ENCODE measurements at places on chromosomes 1 and 21.

DNA sequence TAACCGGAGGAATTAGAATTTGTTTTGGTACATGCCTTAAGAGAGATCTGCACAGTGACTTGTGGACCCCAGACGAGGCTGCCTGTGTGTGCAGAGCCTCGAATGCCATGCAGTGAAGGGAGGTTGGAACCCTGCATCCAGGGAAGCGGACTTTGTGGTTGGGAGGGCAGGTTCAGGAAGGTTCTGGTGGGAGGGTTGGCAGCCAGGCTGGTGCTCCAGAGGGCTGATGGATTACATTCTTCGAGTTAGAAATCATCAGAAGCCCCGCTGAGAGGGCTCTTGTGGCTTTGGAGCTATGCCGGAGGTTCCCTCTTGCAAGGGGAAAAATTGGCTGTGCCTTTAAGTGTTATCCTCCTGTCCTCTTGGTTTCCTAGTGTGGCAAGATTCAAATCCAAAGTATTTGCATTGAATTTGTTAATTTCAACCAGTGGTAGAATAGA lies 21.1 kb downstream of the ROR1 start:
- no peak for DNase-seq

GRCh38 chr1:54323324-54323739 lies 82.9 kb downstream of the SSBP3 start:
- no peak for DNase-seq

DNA sequence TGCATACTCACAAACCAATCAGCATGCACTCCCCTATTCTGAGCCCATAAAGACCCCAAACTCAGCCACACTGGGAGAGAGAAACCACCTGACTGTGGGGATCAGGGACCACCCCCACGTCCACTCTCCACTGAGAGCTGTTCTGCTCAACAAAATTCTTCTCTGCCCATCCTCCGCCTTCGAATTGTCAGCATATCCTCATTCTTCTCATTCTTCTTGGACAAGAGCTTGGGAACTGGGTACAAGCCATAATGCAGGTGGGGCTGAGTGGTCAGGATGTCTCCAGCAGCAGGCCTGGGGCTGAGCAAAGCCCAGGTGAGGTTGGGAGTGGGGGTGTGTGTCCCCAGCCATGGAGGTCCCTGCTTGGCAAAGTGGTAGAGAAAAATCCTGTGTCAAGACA lies 34.6 kb upstream of the IFNGR2 start:
- DNase-seq: no peak

DNA sequence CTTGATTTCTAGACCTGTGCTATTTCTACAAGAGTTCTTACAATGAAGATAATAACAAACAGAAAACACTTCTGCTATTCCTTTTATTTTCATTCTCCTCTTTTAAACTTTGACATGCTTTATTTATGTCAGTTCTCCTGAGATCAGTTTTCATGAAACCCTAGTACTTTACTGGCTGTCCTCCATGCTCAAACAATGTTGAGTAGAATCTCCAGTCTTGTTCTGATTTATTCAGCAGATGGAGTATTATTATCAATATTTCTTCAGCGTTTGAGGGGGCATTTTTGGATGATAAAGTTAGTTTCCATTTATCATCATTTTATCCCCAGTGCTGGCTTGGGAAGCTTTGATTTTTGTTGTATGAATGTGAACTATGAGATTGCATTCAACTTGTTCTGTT lies 85.9 kb upstream of the WARS2 start:
- no peak for DNase-seq

DNA sequence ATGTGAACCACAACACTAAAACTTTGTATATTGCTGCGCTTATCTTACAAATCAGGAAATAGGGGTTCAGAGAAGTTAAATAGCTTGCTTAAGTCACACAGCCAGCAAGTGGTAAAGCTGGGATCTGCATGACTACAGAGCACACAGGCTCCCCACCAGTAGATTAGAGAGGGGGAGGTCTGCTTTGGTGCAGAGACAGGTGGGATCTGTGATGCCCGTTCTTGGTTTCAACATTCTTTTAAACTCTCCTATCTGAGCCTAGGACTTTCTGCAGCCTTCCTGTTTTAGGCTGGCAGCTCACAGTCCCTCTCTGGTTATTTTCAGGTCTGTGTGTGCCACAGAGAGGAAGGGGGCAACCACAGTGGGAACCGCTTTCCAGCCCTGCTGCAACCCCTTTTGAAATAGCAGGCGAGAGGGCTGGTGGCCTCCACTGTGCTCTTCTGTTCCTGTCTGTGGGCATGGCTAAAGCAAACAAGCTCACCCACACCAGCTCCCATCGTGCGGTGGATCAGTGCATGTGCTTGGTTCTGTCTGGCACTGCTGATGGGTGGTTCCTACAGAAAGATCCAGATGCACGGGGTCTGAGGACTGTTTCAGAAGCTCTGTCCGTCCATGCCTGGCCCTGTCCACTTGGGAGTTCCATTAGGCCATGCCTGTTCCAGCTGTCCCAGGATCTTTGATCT lies 1.7 kb upstream of the IL6R start:
- DNase-seq: no peak

- DNase-seq: no peak
Observed at GRCh38 chr1:236307435-236307834, 25.7 kb upstream of the ERO1B start.

DNA sequence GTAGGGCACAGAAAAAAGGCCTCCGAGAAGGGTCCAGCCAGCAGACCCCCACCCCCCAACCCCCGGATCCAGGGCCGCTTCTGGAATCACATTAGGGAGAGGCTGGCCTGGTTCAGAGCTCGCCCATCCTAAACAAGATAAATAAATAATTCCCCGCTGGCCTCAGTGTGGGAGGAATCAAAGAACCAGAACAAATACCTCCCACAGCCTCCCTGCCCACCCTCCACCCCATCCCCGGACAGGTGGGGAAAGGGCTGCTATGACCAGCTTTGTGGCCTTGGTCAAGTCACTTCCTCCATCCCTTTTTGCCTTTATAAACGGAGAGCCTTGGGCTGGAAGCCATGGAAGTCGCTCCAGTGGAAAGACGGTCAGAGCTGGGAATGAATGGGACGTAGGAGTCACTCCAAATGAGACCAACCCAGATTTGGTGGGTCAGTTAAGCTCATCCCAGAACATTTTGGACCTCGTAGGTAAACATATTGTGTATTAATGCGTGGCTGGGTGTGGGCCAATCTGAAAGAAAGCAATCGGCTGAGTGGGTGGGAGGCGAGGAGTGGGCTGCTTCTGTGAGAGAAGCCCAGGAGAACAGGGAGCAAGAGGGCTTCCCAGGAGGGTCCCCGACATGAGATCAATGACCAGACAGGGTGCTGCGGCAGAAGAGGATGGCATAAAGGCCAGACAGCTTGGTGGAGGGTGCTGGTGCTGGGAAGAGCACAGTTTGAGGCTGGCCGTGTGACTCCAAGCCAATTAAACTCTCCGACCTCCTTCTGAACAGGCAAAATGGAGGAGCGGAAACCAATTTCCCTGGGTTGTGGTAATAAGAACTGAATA lies 63.3 kb downstream of the MEF2D start:
- DNase-seq: no peak

DNA sequence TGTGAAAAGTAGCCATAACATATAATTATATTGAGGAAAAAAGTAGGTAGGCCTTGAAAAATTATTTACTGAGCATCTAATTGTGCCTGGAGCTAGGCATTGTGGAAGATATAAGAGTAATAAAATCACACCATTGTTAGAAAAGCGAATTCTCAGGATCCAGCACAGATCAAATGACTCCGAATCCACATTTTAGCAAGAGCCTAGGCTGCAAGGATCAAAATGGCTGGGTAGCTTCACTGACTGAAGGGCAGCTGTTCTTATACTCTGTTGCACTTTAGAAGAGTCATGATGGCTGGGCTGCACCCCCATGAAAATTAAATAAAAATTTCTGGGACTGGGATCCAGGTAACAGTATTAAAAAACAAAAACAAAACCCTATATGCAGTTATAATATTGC lies 67.6 kb upstream of the HMCN1 start:
- no peak for DNase-seq

DNA sequence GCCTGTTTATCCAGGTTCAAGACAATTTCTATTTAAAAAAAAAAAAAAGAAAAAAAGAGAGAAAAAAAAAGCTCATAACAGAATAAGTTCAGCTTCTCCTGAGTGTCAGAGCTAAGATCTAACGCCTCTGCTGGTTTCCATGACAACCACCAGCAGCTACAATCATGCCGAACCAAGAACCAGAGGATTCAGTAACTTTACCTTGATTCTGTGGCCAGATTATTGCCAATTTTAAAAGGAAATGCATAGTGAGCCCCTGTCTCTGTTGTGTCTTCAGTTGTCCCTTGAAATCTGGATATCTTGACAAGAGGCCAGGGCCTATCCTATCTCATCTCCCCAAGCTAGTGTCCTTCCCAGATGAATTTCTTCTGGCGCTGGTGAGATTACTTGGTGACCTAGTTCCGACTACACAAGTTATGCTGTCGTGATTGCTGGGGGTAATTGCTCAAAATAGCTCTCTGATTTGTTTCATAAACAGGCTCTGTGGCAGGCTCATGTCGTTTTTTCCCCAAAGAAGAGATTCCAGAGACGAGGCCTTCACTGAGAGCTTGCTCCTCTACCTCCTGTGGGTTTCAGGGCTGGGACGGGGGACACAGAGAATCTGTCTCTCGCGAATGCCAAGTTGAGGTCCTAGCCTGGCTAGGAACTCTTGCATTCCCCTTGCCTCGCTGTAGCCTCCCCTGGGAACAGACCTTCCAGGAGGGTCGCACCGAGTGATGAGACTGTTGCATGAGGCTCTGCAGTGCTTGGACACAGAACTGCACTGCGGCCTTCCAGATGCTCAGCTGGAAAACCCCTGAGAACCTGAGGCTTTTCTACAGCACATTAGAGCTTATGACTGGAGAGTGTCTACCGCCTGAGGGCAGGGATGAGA lies 32.4 kb upstream of the SCCPDH start:
- DNase-seq: no peak

- no peak for DNase-seq
Observed at GRCh38 chr21:46182548-46183336, 1.5 kb downstream of the SPATC1L start.

DNA sequence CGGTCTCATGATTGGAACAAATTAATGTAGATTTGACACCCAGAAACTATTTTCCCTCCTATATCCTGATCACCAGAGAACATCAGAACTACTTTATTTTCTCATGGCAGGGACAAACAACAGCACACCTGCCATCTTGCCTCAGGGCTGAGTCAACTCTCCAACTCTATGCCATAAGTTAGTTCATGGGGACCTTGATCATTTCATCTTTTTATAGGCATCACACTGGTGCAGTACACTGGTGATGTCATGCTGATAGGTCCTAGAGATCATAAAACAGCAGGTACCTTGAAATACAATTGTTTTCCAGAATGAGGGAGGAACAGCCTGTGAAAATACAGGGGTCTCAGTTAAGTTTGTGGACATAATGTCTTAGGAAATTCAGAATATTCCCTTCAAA lies 45.8 kb downstream of the EDN2 start:
- no peak for DNase-seq

- DNase-seq: no peak
Observed at GRCh38 chr1:200776949-200777348, 38.3 kb downstream of the CAMSAP2 start.

DNA sequence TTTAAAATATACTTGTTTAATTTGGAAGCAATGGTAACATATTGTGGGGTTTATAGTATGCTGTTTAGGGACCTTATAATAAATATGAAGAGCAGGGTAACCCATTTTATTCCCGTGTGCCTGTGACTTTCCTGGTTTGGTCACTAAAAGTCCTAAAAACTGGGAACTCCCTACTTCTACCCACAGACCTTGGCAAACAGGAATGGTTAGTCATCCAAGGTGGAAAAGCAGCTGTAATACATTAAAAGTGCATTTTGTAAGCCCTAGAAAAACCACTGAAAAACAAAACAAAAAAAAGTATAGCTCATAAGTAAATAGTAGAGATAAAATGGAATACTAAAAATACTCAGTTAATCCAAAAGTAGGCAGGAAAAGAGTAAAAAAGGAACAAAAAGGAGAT lies 538.9 kb downstream of the LMO4 start:
- no peak for DNase-seq

GRCh38 chr1:171468120-171468750 lies 17.1 kb upstream of the PRRC2C start:
- DNase-seq: no peak
